ENCODE measurements at places on chromosomes 2 and 18.
A peak's percentile ranks its signal among the peaks of the same experiment; 100 is the strongest.

DNA sequence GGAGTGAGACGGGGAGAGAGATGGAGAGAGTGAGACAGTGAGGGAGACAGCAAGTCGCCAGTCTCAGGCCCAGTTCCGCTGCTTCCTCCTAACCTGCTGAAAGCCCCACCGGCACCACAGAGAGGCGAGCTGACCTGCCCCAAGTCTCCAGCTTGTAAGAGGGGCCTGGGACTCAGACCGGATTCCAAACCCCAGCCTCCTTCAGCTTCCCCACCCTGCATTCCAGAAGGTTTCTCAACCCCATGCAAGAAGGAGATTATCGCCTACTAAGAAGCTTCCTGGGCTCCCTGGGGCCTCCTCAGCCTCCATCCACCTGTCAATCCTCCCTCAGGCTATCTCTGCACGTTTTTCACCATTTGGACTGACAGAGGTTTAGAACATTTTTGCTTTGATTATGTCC lies 173.1 kb upstream of the RAB6C start:
- no peak for DNase-seq

DNA sequence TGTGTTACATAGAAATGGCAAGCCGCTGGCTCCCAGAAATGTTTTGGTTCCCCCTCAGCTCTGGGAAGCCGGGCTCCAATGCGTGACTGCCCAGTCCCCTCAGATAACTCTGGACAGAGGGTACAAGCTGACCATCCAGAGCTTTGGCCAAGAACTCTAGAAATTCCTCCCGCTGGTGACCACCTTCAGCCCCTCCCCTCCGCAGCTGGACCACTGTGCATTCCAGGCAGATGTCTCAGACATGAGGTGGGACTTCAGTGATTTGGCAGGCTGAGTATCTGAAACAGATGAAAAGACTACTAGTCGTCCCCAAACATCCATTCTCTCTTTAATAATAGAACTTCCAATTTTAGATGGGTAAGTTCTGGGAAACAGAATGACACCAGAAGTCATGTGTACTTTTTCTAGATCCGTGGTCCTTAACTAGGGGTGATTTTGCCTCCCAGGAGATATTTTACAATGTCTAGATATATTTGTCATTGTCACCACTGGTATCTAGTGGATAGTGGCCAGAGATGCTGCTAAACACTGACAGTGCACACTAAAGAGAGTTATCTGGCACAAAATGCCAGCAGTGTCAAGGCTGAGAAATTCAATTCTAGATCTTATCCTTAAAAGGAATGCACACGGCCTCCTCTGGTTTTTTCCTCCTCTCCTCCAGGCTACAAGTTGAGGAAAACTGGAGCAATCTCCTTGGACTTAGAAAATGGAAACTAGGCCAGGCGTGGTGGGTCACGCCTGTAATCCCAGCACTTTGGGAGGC lies 294.3 kb downstream of the SRBD1 start:
- no peak for DNase-seq

- DNase-seq: no peak
Observed at GRCh38 chr2:205070889-205071288, 525.6 kb downstream of the PARD3B start.

GRCh38 chr2:203451011-203451410 lies 84.1 kb downstream of the RAPH1 start:
- DNase-seq: no peak

GRCh38 chr2:237177052-237177451 lies 91.4 kb downstream of the COPS8 start:
- DNase-seq: no peak

DNA sequence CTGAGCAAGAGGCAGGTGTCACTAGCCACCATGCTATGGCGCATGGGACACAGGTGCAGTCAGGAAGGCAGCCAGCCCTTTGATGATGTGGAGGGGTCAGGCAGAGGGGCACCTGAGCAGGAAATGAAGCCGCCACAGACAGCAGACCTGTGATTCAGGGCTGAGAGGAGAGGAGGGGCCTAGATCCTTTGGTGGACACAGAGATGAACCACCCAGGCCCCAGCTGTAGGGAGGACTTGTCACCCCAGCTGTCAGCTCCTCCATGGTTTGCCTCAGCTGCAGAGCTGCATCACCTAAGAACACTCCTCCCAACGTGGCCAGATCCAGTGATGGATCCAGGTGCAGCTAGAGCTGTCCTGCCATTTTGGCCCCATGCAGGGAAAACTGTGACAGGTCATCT lies 11.6 kb downstream of the ASB18 start:
- DNase-seq: no peak

- DNase-seq: no peak
Observed at GRCh38 chr2:29417630-29418029, 302.4 kb downstream of the CLIP4 start.

DNA sequence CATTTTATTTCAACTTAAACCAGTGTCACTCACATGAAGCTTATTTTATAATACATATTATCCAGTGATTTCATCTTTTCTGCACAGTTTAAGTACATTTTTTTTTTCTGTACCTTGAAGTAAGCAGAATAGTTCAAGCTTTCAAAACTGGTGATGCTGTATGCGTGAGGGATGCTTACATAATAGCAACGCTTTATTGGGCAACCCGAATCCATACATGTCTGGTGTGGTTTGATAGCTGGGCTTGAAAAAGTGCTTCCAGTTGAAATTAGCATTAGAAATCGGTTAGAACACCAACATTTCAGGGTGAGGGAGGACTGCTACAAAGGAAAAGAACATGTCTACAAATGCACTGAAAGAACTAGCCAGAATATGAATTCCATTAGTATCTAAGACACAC lies 117.4 kb downstream of the MBP start:
- no peak for DNase-seq

- DNase-seq: no peak
Observed at GRCh38 chr2:7182525-7182924, 265.3 kb downstream of the RNF144A start.

DNA sequence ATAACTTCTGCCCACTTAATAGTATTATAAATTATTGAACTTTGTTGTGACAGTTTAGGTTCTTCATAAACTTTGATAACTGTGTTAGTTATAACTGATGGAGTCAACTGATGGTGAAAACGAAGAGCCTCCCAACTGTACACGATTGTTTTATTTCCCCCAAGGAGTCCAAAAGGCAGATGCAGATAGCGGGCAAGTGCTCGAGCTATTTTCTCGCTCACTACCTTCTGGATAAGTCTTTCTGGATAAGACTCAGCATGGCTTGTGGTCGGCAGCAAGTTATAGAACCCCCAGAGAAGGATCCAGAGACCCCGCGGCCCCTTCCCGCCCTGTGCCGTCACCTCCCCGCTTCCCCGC lies 517 bp downstream of the GCFC2 start:
- no peak for DNase-seq

DNA sequence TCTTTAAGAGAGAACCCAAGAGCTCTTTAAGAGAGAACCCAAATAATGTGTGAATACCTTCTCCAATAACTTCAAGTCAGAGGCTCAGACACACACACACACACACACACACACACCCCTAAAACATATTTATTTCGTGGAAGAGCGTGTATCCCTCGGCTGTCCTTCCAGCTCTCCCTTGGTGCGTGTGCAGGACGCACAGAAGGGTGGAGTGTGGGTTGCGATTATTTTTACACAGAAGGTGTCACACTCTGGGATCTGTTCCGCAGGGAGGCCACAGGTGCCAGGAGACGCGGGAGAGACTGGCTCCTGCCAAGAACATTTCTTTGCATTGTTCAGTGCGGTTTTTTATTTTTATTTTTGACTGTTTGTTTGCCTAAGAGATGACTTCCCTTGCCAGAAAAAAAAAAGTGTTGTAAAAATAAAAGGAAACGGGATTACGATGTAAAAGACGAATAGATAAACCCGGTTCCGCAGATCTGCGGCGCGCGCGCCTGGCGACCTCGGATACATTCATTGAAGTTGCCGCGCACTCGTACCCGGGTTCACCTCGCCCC lies 47.3 kb upstream of the ATP6V1B1 start:
- DNase-seq: no peak

DNA sequence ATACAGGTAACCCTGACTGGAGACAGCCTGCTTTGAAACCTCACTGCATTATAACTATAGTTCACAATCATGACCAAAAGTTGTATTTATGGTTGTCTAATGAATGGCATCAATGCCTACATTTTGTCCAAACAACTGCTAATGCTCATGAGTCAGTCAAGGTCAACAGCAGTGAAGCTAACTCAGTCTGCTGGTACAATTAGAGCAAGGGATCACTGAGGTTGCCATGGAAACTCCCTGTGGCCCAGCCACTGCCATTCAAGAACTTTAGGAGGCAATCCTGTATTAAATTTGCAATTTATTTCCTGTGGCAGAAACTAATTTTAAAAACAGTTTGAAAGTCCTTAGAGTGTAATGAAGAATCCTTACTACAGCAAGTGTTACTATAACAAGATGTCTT lies 185.1 kb upstream of the SMAD7 start:
- peak; percentile 13 for DNase-seq

GRCh38 chr2:205218056-205218455 lies 464.2 kb upstream of the NRP2 start:
- DNase-seq: peak; percentile 2

DNA sequence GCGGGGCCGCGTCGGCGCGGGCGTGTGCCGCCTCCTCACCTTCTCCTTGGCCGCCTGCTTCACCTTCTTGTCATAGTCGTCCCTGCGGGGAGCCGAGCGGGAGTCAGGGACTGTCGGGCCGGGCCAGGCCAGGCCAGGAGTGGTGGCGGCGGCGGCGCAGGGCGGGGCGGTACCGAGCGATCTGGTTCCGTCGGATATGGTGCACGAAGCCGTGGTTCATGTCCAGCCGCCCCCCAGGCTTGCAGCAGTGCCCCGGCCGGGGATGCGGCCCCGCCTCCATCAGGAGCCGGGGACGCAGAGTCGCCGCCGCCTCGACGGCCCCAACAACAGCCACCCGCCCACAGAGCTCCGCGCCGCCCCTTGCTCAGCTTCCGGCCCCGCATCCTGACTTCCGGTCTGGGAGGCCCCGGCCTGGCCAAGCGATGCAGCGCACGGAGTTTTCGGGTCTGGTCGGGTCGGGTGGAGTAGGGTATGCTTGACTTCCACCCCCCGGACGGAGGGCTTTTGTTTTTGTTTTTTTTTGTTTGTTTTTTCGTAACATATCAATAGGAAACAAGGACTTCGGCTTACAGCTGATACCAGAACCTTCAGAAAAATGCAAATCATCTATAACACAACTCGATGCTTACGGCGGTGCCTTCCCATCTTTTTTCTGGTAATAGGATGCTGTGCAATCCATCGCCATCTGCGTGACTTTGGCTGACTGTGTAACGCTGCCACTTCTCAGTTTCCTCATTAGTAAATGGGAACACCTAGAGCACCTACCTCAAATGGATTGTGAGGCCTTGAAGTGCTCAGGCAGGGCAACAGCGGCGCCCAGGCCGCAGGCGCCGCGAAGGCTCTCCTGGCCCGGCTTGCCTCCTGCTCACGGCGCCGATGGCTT lies at the start of gene C2orf68:
TSS of gene C2orf68 (minus strand) at position 362 of the 883 bp plus-strand sequence. CDS start at position 280, 82 bp downstream.
- peak; percentile 97 for DNase-seq

DNA sequence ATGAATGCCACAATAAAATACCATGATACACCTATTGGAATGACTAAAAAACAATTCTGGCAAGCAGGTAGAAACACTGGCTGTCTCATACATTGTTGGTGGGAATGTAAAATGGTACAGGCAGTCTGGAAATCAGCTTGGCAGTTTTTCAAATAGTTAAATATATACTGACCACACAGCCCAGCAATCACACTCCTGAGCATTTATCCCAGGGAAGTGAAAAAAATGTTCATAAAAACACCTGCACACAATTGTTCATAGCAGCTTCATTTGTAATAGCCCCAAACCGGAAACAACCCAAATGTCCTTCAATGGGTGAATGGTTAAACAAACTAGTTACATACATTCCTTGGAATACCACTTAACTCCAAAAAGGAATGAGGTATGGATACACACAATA lies 137.2 kb downstream of the TFCP2L1 start:
- DNase-seq: no peak

Measured in muscle of leg (tissue), 16 donors.